ENCODE measurements at places on chromosomes 4 and X. TPM values are rescaled to one million over a fixed set of nuclear protein-coding genes. Genes with fewer than 3 reads are reported as not detected.

Gene MAGEA8
- total RNA-seq = not detected

DNA sequence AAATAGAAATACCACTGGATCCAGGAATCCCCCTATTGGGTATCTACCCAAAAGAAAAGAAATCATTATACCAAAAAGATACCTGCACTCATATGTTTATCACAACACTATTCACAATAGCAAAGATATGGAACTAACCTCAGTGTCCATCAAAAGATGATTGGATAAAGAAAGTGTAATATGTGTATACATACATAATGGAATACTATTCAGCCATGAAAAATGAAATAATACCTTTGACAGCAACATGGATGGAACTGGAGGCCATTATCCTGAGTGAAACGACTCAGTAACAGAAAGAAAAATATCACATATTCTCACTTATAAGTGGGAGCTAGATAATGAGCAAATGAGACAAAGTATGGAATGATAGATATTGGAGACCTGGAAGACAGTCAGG lies 74.2 kb upstream of the TLR3 start:
- DNase-seq = no peak

DNA sequence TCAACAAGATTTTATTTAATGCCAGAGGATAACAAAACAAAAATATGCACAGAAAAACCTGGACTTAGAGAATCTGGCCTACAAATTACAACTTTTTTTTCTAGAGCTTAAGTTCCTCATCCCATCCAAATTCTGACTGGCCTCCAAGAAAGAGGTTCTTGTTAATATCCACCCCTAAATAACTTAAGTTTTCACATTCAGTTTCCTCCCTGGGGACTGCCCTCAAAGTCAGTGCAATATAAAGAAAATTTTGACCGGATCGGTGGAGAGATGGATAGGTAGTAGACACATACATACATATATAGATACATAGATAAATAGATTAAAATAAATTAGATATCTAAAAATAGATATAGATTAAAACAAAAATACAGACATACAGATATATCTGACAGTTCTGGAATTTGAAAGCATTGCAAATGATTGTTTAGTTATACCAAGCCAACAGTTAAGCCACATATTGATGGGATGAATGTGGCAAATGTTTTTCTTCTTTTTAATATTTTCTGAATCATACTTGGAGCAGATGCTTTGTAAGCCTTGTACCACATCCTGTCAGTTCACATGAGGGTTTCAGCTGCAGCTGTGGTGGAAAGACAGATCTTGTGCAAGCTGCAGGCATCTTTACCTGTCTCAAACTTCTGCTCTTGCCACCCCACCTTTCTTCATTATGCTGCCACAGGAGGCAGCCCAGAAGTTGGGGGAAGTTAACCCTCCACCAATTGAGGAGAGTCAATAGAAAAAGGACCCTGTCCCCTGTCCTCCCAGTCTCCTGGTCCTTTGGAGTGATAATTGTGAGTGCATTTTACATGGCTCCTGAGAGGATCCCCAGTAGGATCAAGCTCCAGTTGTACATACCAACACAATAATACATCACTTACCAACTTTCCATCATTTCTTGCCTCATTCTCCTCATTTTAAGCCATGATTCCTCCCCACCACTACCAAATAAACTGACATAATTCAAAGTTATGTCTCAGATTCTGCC lies 58.5 kb upstream of the PRDM8 start:
- DNase-seq = no peak

DNA sequence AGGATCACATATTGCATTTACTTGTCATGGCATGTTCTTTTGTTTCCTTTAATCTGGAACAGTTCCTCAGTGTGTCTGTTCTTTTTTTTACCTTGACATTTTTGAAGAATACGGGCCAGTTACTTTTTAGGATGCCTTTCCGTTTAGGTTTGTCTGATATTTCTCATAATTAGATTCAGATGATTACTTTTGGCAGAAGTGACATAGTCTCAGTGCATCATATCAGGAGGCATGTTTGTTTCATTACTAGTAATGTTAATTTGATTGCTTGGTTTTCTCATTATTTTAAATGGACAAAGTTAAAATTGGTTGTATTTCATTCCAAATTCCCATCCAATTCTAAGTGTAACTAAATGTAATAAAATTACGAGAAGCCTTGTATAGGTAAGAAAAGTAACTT lies 8.3 kb downstream of the POLR2B start:
- no peak for DNase-seq

Gene CLDN34
- total RNA-seq = 0.20 TPM

Gene ITM2A
- 25.4 TPM for total RNA-seq

DNA sequence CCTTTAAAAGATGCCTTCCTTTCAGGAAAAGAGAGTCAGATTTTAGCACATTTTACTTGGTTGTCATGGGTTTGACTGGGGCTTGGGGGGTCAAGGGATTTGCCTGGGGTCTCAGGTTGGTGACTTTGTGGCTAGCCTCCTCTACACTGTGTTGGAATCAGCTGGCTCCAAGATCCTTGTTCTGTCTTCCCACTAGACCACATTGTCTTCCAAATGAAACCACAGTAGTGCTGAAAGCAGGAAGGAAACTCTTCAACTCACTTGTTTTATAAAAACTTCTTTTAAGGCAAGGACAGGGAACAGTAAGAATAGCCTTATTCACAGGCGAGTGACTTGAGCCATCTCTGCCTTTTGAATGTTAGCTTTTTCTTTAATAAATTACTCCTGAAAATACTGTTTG lies 37.0 kb upstream of the OTUD4 start:
- no peak for DNase-seq

DNA sequence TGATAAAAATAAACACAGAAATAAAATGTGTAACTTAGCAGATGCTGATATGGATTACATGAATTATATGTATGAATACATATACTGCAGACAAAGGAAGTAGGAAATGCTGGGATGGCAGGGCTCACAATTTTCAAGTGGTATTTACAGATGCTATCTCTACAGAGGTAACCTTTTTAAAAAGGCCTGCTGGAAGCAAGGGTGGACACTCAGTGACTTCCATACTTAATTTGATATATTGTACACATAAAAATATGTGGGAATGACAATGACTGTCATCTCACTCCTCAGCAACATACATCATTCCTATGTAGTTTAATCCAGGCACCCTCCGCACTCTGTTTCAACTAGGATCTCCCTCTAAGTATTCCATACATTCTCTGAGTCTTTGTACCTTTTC lies 452.9 kb downstream of the DTHD1 start:
- no peak for DNase-seq

DNA sequence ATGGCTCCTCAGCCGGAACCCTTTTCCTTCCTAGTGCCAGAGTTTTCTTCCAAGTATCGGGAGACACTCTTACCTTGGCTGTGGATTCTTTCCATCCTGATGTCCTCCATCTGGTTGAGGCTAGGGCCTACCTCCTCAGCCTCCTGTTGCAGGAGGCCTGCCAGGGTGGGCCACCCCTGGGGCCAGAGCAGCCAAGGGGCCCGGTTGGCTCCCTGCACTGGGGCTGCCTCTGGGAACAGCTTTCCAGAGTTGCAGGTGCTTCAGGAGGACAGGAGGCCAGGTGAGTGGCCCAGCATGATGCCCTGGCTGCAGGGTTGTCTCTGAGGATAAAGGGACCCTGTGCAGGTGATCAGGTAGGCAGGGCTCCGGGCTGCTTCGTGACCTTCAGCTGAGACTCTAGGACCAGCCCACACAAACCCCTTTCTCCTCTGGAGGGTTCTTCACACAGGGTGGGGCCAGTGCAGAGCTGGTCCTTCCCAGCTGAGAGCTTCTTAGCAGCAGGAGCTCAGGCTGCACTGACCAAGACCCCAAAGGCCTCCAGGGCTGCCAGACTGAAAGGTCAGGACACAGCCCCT lies 5.3 kb upstream of the GPR78 start:
- no peak for DNase-seq

Gene PHOX2B
- not detected for total RNA-seq

Gene CT45A3
- total RNA-seq = not detected

GRCh38 chr4:74338792-74339333 lies 26.1 kb upstream of the EREG start:
- DNase-seq = no peak

- DNase-seq = no peak
Measured at GRCh38 chr4:164512124-164512523, 241.8 kb upstream of the SMIM31 start.

DNA sequence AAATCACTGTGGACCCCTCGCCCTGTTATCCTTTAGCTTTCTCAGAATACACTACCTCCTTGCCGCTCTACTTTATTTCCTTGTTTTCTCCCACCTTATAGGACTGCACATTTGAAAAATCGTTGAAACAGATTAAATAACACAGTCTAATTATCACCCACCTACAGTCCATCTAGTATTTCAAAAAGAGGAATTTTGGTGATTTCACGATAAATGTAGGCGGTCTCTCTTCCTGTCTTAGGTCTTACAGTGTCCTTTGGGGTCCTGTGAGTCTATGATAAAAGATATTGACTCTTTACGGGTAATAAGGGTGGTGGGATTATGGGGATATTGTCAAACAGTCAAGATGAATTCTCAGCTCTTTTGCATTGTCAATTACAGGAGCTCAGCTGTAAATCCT lies 2.4 kb upstream of the TBL1X start:
- DNase-seq = no peak

Data from lung microvascular endothelial cell (primary cell).